DMS 273 treated with DMSO at 0.1 percent for 48 hours (cell line): ENCODE measurements at places on chromosomes 12 and 14.

DNA sequence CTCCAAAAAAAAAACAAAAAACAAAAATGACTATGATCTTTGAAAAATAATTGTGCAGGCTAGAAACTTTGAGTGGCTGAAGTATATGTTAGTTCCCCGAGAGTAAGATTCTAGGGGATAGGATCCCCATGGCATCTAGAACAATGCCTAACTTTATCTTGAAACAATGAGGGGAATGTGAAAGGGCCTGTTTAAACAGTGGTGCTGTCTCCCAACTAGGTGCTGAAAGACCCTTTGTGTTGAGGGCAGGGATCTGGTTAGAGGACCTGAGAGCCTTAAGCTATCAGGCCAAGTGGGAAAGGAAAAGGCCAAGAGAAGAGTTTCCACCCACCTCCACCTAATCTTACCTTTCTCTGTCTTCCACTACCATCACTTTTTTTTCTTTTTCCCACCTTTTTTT, 6.8 kb upstream of the YLPM1 start:
- no peak for DNase-seq

- no peak for DNase-seq
Observed at GRCh38 chr14:99252443-99252939, 19.5 kb downstream of the BCL11B start.

GRCh38 chr12:49983892-49984291, 11.1 kb downstream of the AQP6 start:
- DNase-seq, result peak; percentile 72

- no peak for DNase-seq
Observed at GRCh38 chr14:99737451-99737951, 53.4 kb downstream of the CYP46A1 start.

GRCh38 chr12:95739561-95740313, 50.8 kb downstream of the NTN4 start:
- DNase-seq, result no peak

- no peak for DNase-seq
Observed at GRCh38 chr14:94345344-94346064, 22.4 kb upstream of the SERPINA6 start.
